Body of pancreas (tissue), 4 donors: ENCODE measurements at places on chromosomes 3 and 15. TPM values are rescaled to one million over a fixed set of nuclear protein-coding genes. Genes with fewer than 3 reads are reported as not detected.
A peak's percentile ranks its signal among the peaks of the same experiment; 100 is the strongest.

GRCh38 chr3:46848271-46849044 is 14.8 kb downstream of the MYL3 start:
- H3K27ac ChIP-seq = no peak overlapping the region
- DNase-seq = no peak
- peaks cover 17% of the 10 kb centered on the region for H3K4me1 ChIP-seq
- H3K4me3 ChIP-seq = no peak overlapping the region
- H3K27me3 ChIP-seq = no peaks in the 10 kb centered on the region

DNA sequence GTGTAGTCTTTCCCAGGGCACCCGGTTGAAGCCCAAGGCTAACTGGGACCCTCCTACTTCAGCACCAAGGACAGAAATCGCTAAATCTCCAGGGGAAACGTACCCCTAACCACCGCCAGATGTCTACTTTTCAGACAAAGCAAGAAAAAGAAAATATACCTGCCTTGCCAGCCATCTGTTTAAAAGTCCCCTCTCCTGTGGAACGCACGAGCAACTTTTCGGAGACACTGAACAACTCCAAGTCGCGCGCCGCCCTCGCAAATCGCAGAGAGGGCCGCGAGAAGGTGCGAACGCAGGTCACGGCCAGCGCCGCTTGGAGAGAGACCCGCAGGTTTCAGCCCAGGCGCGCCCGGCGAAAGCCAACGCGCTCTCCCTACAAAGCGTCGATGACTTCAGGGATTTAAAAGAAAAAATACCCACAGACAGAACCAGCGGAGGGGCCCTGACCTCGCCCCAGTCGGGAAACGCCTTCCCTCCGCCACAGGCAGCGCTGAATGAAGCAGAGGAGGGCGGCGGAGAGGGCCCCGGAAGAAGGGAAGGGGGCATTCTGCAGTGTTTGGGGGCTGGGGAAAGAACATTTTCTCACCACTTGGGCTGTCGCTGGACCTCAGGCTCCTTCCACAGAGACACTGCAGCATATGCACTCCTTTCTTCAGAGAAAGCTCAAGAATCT is 213.1 kb downstream of the FGF12 start:
- no peaks in the 10 kb centered on the region for H3K27me3 ChIP-seq
- H3K27ac ChIP-seq = peak overlapping the region; percentile 90
- H3K4me3 ChIP-seq = peak overlapping the region; percentile 73
- peaks cover 15% of the 10 kb centered on the region for H3K4me1 ChIP-seq

DNA sequence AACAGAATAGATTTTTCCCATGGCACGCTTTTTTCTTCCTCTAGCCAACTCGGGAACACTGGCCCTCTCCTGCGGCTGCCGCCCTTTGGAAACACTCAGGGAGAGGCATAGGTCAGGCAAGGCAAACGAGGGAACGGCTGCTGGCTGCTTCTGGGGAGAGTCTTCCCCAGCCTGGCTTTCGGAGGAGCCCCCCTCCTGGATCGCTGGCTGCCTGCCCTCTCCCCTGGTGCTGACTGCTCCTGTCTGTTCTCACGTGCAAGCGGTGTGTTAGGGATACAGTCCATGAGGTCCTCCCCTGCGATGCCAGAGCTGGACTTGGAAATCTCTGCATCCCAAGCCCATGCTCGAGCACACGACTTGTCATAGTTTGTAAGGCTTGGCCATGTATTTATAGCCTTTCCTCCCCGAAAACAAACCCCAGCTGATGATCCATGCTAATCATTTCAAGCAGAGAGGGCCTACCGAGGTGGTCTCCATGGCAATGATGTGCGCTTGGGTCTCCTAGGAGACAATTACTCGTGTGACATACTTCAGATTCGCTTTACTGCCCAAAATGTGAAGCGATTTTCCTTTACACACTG is 315.6 kb upstream of the ATP10A start:
- H3K27ac ChIP-seq = no peak overlapping the region
- no peaks in the 10 kb centered on the region for H3K4me1 ChIP-seq
- no peaks in the 10 kb centered on the region for H3K27me3 ChIP-seq

DNA sequence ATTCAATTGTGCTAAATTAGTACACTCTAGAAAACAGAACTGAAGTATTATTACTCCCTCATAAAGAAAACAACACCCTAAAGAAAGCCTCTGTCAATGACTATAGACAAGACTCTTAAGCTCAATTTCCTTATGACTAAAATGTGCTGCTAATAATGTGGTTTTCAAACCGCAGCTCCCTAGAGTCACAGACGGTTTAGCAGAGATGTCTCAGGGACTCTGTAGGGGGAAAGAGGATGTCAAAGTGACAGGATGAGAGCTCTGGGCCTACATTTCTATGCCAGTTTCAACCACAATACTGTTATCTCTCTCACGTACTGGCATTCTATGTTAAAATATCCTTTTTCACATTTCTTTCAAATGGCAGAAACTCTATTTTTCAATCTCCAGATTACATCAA is 37.6 kb upstream of the WDR49 start:
- no peaks in the 10 kb centered on the region for H3K27me3 ChIP-seq
- no peak overlapping the region for H3K27ac ChIP-seq
- no peak for DNase-seq
- peaks cover 8% of the 10 kb centered on the region for H3K36me3 ChIP-seq
- H3K4me1 ChIP-seq = peaks cover 3% of the 10 kb centered on the region
- H3K4me3 ChIP-seq = no peak overlapping the region

DNA sequence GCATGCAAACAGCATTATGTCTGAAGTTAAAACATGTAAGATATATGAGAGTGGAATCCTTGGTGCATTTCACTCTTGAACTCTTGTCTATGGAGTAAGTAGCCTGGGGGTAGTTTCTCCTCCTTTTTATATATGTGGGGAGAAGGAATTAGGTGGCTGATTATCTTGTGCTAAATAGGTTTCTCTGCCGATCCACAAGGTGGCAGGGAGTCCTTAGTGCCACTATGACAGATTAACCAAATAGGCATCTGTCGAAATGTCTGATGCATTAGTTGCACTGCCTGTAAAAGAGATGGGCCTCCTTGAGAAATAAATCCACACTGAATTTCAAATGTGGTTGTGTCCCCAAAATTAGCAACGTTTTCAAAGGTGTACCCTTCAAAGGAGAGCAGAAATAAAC is 170.1 kb downstream of the CNTN4 start:
- H3K27ac ChIP-seq = no peak overlapping the region
- no peaks in the 10 kb centered on the region for H3K27me3 ChIP-seq
- H3K4me1 ChIP-seq = no peaks in the 10 kb centered on the region
- no peaks in the 10 kb centered on the region for H3K36me3 ChIP-seq
- no peak overlapping the region for H3K4me3 ChIP-seq
- DNase-seq = no peak

GRCh38 chr3:147356909-147357900 is 49.1 kb downstream of the ZIC4 start:
- peaks cover 5% of the 10 kb centered on the region for H3K4me1 ChIP-seq
- H3K27ac ChIP-seq = no peak overlapping the region
- no peak for DNase-seq
- no peaks in the 10 kb centered on the region for H3K36me3 ChIP-seq
- H3K27me3 ChIP-seq = no peaks in the 10 kb centered on the region
- no peak overlapping the region for H3K4me3 ChIP-seq

- no peaks in the 10 kb centered on the region for H3K27me3 ChIP-seq
- H3K4me3 ChIP-seq = no peak overlapping the region
- H3K36me3 ChIP-seq = no peaks in the 10 kb centered on the region
- H3K4me1 ChIP-seq = no peaks in the 10 kb centered on the region
Measured at GRCh38 chr3:189165092-189165612, 6.6 kb upstream of the TPRG1 start.

DNA sequence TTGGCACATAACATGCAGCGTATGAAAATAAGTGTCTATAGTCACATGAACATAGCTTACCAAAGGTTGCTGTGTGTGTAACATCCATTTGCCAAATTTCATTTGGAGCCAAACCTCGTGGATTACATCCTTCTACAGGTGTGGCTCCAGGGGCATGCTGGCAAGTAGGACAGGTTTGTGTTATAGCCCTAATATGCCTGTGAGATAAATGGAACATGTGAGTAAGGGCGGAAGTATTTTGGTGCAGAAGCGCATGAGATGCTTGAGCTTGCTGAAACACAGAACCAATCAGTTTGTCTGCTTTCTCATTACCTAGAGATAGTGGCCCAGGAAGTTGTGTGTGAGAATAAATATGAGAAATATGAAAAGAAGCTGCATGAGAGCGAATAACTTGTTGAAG is 21.8 kb upstream of the XCR1 start:
- H3K4me1 ChIP-seq = no peaks in the 10 kb centered on the region
- H3K27ac ChIP-seq = no peak overlapping the region
- no peak for DNase-seq
- H3K27me3 ChIP-seq = no peaks in the 10 kb centered on the region

DNA sequence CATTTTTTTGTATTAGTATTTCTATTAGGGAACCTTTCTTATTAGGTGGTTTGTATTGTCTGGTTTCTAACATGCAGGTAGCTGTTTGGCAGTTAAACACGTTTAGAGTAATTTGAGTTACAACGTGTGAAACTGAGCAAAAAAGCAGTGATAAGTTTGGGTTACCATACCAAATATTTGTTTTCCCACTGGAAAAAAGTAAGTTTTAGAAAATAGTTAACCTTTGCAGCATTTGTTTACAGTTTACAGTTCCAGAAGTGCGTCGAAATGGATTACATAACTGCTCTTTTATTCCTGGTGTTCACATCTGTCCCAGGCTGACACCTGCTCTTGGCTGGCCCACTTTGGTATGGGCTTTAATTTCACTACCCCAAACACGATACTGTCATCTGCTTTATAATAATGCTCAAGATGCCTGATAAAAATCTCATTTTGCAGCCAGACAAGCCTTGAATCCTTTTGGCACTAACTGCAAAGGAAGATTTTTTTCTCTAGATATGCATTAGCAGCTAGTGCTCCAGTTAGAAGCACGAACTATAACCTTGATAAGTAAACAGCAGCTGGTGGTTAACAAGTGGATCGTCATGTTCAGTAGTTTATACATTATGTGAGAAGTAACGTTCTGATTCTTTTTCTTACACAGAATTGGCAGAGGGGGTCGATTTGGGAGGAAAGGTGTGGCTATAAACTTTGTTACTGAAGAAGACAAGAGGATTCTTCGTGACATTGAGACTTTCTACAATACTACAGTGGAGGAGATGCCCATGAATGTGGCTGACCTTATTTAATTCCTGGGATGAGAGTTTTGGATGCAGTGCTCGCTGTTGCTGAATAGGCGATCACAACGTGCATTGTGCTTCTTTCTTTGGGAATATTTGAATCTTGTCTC is 5.3 kb downstream of the EIF4A2 start:
- peaks cover 30% of the 10 kb centered on the region for H3K36me3 ChIP-seq
- no peak overlapping the region for H3K27ac ChIP-seq
- peaks cover 45% of the 10 kb centered on the region for H3K4me1 ChIP-seq
- H3K27me3 ChIP-seq = no peaks in the 10 kb centered on the region

- no peaks in the 10 kb centered on the region for H3K36me3 ChIP-seq
- DNase-seq = no peak
- H3K4me1 ChIP-seq = peaks cover 17% of the 10 kb centered on the region
- H3K4me3 ChIP-seq = peak overlapping the region; percentile 13
- no peaks in the 10 kb centered on the region for H3K27me3 ChIP-seq
- no peak overlapping the region for H3K27ac ChIP-seq
Measured at GRCh38 chr3:84959470-84960271, 882 bp downstream of the CADM2 start.

CA12 gene
- 16.1 TPM for total RNA-seq

CLDN16 gene
- total RNA-seq = 4.4 TPM

B3GALNT1 gene
- total RNA-seq = 4.6 TPM

ALPK3 gene
- total RNA-seq = 7.8 TPM

TIMP4 gene
- 41.5 TPM for total RNA-seq

SCAMP2 gene
- 33.5 TPM for total RNA-seq

PAK6 gene
- total RNA-seq = 14.8 TPM

GPR62 gene
- not detected for total RNA-seq

ZNF35 gene
- 3.1 TPM for total RNA-seq
